Suppressor macrophage treated with lipopolysaccharide for 1 hour (primary cell): ENCODE measurements at places on chromosomes 2 and 18.

GRCh38 chr18:56146565-56146964 lies 491.8 kb downstream of the TXNL1 start:
- no peak for DNase-seq

DNA sequence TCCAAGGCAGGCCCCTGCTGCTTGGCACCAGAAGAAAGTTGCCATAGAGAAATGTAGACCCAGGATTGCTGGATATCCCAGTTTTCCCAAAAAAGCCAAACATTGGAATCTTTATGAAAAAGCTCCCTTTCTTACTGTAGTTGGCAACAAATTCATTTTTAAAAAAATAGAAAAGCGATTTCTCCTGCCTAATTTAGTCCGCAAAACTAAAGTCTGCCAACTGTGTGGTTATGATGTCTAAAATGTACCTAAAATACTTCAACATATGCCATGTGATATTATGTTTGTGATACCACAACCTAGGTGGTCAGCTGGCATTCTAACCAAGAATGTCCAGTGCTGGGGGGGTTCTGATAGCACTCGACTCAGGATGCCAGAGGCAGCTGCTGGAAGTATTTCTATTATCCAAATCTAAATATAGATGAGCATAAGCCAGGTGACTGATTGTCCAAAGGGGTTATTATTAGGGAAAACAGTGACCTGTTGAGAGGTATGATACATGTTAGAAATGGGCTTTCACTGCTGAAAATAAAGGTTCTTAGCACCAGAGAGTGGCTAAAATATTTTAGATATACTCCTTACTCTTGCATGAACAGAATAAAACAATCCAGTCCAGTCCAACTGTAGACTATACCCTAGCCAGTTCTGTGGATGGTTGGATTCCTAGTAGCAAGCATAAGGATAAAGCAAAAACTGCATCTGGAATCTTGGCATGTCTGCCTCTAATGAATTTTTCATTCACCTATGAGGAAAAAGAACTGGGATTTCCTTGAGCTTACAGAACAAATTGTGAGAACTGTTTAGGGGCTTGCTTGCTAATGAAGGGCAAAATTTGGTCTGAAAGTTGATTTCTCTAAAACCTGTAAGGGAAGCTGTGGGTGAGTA lies 101.7 kb downstream of the STK39 start:
- no peak for DNase-seq

DNA sequence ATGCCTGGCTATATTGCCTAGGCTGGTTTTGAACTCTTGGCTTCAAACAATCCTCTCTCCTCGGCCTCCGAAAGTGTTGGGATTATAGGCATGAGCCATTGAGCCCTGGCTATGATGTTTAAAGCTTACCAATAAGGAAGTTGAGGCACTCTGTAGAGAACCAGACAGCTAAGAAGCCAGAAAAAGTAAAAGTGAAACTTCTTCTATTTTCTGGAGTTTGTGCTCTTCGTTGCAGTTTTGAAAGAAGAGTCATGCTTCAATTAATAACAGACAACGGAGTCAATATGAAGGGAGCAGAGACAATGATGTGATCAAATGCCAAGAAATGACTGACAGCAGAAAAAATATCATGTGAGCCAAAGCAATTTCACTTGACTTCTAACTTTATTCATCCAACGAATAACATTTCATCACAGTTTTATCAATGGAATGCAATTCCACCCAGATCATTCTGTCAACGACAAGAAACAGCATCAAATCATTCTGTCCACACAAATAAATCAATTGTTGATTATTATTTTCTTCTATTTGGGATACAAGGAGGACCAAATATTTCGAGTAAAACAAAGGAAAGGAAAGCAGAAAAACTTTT lies 175.5 kb upstream of the CELF4 start:
- DNase-seq: no peak

- no peak for DNase-seq
Observed at GRCh38 chr2:116317111-116317510, 1497.4 kb upstream of the DDX18 start.

DNA sequence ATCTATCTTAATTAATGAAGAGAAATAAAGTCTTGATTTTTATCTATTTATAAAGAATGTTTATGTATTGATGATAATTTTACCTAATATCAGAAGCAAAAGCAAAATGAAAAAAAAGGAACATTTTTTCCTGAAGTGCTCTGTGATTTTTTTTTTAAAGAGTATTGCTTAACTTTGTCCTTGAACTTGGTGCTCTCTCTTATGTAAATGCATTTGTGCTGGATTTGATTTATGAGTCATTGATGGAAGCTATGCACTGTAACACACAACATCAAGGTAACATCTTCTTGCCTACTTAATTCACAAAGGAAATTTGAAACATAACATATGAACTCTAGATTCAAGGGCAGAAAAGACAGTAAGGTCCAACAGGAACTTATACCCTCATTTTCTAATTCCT lies 312.9 kb upstream of the CDH19 start:
- DNase-seq: no peak

DNA sequence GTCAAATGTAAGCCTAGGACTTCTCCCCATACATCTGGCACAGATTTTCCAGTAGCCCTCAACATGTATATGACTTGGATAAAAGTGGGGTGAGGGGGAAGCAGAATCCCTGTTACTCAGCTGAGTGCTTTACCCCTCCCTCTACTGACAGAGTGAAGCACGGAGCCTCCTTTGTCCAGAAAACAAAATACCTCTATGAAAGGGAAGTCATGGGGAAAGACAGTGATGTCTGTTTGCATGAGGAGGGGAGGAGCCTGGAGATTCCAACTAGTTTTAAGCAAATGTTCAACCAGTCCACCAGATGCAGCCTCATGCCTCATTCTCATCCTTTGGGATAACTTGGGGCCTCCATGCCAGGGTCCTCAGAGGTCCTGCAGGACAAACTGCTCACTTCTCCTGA lies 203.9 kb downstream of the SMAD2 start:
- no peak for DNase-seq

DNA sequence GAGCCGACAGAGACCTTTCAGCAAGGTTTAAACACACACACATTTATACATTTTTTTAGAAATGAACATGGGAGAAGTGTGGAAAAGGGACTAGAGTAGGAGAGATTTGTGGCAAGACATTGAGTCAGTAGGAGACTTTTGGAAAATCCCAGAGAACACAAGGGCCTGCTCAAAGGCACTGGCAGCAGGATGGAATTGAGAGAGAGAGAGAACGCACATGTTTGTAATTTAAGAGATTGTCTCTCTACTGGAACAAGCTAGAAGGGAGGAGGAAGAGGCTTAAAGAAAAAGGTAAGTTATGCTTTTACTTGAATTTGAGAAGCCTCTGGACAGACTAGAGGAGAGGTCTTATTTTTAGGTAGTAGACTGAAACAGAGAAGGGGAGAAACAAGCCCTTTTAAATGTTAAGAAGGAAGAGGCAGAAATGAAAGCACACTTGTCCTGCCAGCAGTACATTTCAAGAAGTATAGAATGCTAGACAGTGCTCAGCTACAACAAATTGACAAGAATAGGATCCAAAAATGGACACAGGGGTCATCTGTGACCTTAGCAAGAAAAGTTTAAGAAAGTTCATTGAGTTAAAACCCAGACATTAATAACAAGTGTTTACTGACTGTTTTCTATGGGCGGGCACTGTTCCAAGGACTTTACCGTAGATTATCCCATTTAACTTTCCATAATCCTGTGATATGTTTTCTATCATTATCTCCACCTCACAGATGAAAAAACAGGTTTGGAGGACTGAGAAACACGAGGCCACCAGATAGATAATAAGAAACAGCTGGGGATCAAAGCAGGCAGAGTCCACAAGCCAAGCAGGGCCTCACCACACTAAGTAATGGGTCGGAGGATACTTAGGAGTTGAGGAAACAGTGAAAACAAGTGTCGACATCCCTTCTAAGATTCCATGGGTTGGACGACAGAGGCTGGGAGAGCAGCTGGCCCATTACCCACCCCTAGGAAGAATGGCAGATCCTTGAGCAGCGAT lies 306.5 kb upstream of the NRP2 start:
- DNase-seq: no peak

DNA sequence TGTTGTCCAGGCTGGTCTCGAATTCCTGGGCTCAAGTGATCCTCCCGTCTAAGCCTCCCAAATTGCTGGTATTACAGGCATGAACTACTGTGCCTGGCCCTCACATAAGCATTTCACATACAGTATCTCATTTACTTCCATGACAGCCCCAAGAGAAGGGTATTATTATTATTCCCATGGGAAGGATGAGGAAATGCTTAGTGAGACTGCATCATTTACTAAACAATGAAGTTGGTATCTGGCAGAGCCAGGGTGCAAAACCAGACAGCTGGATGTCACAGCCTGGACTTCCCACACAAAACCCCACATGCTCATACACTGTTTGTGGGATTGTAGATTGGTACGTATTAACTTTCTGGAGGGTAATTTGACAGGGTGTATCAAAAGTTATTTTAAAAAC lies 29.9 kb downstream of the DAPL1 start:
- no peak for DNase-seq

DNA sequence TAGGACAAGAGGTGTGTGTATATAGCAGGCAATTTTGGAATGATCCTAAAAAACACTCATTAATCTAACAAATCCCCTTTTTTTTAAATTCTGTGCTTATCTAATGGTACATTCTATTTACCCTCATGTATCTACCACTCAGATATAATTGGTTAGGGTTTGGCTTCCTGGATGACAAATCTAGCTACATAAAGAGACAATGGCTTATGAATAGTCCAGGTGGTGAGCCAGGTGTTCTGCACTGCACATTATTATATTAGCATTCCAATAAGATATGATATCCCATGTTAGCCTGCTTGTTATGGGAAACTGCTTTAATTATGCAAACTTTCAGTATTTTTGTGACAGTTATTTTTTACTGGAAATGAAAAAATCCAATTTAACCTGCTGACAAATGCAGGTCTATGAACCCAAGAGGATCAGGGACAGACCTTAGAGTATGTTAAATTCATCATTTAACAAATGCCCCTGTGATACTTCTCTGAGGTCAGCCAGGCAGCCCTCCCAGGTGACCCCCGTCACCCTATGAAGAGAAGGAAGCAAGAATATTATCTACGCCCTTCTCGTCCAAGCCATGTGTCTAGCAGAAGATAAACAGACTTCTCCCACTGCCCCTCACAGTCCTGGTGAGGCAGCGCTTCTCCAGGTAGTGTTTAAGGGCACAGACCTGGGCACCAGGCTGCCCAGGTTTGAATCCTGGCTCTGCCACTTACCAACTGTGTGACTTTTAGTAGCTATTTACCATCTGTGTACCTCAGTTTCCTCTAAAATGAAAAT lies 83.0 kb downstream of the ADD2 start:
- no peak for DNase-seq

GRCh38 chr2:223057569-223057968 lies 5.6 kb downstream of the KCNE4 start:
- no peak for DNase-seq

DNA sequence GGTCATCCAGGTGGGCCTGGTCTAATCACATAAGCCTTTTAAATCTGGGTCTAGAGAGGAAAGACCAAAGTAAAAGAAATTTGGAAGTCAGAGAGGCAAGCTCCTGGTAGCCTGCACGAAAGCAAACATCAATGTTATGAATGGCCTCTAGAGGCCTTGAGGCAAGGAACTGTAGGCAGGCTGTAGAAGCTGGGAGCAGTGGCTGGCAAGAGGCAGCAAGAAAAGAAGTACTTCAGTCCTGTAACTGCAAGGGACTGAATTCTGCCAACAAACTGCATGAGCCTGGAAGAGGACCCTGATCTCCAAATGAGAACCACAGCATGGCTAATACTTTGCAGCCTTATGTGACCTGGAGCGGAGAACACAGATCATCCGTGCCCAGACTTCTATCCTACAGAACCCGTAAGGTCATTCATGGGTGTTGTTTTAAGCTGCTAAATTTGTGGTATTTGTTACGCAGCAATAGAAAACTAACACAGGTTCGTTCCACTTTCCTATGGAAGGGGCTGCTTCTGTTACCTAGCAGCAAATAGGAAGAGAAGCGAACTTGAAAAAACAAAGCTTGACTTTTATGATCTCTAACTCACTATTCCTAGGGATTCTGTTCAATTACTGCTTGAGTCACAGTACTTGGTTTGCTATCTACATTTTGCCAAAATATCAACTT lies 1.2 kb downstream of the IMMT start:
- peak; percentile 25 for DNase-seq

GRCh38 chr2:236178890-236179235 lies 10.7 kb upstream of the GBX2 start:
- no peak for DNase-seq

- no peak for DNase-seq
Observed at GRCh38 chr18:79852561-79853302, 55.0 kb downstream of the KCNG2 start.

DNA sequence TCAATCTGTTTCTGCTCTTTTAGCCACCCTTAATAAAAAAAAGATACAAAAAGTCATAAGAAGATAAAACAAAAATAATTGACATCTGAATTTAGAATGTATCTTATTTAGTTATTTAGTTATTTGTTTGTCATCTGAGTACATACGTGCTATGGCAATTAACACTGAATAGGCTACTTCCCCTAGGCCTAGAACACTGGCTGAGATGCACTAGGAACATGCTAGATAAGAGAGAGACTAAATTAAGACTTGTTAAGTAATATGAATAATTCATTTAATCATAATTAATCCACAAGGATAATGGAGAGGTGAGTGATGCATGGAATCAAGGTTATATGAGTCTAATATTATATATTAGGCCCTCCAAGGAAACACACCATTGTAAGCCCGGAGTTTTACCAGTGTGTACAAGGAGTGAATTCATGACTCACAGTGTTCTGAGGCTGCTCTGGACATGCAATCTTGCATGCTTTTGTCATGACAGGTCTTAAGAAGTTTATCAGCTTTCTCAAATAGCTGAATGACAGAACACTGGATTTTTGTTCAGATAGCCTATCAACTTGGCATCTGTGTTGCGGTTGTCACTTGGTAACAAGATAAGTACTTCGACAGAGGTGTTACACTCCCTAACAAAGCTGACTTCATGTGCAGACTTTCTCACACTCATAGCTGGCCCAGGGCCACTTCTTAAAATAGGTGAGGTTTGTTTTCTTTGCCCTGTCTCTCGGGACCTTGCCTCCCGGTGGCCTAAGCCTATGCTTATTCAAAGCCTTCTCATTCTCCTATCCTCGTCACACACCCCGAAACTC lies 5.0 kb upstream of the SERPINB2 start:
- DNase-seq: peak; percentile 58
